ENCODE measurements at places on chromosomes 3 and 15.

- no peak for DNase-seq
Observed at GRCh38 chr3:184593928-184594303, 32.3 kb downstream of the EPHB3 start.

- DNase-seq, result no peak
Observed at GRCh38 chr15:45149060-45149459, 19.3 kb downstream of the DUOX1 start.

DNA sequence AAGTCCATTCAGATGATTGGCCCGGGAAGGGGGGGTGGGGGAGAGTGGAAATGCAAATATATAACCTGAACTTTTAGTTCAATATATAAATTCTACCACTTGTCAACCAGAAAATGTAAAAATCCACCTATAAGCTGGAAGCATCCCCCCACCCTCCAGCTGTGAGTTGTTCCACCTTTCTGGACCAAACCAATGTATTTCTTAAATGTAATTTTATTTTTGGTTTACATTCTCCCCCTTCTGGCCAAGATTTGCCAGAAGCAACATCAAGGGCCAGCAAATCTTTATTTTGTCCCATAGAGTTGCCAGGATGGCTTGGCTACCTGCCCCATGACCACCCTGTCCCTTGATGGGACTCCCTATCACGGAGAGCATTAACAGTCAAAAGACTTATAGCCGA lies 545.7 kb downstream of the TBL1XR1 start:
- DNase-seq, result no peak

- DNase-seq, result no peak
Observed at GRCh38 chr3:154015307-154015706, 105.9 kb upstream of the ARHGEF26 start.

- no peak for DNase-seq
Observed at GRCh38 chr3:32450426-32450825, 52.2 kb downstream of the CMTM6 start.

- no peak for DNase-seq
Observed at GRCh38 chr3:143559296-143559695, 289.0 kb downstream of the SLC9A9 start.

GRCh38 chr15:78104119-78104479 lies 11.7 kb downstream of the SH2D7 start:
- DNase-seq, result no peak

DNA sequence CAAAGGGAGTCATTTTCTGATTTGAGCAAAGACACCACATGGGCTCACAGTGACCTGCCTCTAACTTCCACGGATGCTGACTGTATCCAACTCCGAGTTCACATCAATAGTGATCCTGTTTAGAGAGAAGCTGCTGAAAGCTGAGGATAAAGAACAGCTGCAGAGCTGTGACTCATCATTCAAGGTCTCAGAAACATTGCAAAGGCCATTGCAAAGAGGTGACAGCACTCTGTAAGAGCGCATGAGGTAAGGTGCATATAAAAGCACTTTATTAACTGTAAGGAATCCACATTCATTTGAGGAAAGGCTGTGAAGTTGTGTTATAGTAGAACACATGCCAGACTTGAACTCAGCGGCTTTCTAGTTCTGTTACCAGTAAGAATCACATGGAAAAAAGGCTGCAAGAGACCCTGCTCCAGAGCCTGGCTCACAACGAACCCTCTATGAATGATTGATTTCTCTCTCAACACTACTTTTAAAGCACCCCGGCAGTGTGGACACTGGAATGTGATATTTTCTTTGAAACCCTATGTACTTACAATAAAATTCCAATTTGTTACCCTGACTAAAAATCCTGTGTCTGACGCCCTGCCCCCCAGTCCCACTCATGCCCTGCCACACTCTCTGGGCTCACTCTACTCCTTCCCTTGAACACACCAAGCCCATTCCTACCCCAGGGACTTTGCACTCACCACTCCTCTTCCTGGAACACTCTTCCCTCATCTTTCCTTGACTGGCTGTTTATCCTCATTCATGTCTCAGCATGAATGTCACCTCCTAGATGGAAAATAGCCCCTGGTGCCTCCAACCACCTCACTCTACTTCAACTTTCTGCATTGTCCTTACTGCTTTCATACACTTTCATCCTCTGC lies 111.2 kb downstream of the LSM3 start:
- no peak for DNase-seq

GRCh38 chr15:84772467-84772866 lies 24.1 kb downstream of the ZNF592 start:
- no peak for DNase-seq

GRCh38 chr3:3241596-3241995 lies 62.1 kb upstream of the CRBN start:
- no peak for DNase-seq
